ENCODE measurements at places on chromosomes 16 and 17. TPM values are rescaled to one million over a fixed set of nuclear protein-coding genes. Genes with fewer than 3 reads are reported as not detected.
A peak's percentile ranks its signal among the peaks of the same experiment; 100 is the strongest.

CMTM1 gene
- 4.3 TPM for total RNA-seq

ZNF319 gene
- total RNA-seq, result 24.7 TPM

ZACN gene
- not detected for total RNA-seq

MYH3 gene
- 6.2 TPM for total RNA-seq

SRR gene
- 6.3 TPM for total RNA-seq

CSH2 gene
- total RNA-seq, result not detected

PRAC2 gene
- total RNA-seq, result not detected

KRT27 gene
- total RNA-seq, result 2.0 TPM

GDPD1 gene
- total RNA-seq, result 3.6 TPM

DNA sequence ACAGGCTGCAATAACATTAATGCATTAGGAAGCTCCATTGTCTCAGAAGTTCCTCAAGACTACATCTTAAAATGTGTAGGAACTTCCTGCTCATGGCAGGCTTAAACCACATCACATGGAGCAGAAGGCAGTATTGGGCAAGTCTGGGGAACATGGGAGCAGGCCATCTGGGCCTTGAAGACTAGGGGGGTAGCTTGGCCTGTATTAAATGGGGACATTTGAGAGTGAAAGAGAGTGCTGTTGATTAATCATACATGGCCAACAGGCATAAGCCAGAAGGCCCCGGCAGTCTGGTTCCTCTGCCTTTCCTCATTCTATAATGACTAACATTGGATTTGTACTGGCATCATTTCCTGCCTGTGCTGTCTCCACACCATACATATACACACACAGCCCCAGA is 25.2 kb upstream of the SLC5A11 start:
- no peak for DNase-seq

DNA sequence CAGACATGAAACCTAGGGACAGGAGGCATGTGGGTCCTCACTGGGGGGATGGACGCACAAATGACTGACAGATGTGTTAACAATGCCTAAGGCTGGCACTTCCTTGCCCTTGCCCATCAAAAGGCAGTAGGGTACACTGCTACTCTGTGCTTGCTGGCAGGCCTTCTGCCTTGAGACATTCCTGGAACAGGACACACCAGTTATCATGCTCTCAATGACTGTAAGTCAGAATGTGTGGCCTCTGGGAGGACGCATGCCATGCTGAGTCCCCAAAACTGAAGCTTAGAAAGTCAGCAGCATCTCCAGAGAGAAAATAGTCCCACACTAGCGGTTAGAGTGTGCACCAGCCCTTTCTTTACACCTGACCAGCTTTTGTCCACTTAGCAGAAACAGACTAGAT is 16.1 kb upstream of the SREBF1 start:
- no peak for DNase-seq

DNA sequence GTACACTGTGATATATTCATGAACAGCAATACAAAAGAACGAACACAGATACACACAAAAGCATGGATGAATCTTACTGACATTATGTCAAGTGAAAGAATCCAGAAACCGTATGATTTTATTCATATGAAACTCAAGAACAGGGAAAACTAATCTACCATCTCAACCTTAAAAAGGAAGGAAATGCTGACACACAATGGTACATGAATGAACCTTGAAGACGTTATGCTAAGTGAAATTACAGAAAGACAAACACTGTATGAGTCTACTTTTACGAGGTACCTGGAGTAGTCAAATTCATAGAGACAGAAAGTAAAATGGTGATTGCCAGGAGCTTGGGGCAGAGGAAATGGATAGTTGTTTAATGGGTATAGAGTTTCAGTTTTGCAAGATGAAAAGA is 8.7 kb upstream of the PRKCB start:
- no peak for DNase-seq

DNA sequence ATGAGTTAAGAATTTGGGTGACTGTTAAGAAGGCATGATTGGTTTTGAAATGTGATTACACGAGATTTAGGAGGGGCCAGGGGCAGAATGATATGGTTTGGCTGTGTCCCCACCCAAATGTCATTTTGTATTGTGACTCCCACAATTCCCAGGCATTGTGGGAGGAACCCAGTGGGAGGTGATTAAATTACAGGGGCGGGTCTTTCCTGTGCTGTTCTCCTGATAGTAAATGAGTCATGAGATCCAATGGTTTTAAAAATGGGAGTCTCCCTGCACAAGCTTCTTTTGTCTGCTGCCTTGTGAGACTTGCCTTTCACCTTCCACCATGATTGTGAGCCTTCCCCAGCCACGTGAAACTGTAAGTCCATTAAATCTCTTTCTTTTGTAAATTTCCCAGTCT is 34.6 kb downstream of the TMEM100 start:
- no peak for DNase-seq

DNA sequence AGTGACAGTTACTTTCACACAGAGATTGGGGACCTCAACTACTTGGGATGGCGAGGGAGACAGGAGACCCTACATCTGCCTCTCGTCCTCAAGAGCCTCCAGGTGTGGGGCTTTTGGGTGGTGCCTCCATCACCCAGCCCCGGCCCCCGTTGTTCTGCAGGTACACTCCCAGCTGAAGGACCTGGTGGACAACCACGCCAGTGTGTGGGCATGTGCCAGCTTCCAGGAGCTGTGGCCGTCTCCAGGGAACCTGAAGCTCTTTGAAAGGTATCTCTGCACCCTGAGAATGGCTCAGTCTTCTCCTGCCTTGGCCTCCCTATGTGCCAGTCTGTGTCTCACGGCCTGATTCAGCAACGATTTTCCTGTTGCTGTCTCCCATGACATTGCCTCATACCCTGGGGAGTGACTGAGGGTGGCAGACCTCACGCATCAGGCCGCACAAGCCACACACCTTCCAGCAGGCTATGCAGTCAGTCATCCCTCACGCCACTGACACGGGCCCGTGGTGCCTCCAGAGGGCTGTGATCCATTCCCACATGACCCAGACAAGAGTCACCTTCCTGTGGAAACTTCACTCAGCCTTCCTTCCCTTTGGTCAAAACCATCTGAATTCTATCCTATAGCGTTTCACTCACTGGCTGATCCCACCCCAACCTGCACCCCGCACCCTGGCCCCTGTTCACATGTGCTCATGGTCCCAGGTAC is 3.7 kb downstream of the CCNF start:
- no peak for DNase-seq

DNA sequence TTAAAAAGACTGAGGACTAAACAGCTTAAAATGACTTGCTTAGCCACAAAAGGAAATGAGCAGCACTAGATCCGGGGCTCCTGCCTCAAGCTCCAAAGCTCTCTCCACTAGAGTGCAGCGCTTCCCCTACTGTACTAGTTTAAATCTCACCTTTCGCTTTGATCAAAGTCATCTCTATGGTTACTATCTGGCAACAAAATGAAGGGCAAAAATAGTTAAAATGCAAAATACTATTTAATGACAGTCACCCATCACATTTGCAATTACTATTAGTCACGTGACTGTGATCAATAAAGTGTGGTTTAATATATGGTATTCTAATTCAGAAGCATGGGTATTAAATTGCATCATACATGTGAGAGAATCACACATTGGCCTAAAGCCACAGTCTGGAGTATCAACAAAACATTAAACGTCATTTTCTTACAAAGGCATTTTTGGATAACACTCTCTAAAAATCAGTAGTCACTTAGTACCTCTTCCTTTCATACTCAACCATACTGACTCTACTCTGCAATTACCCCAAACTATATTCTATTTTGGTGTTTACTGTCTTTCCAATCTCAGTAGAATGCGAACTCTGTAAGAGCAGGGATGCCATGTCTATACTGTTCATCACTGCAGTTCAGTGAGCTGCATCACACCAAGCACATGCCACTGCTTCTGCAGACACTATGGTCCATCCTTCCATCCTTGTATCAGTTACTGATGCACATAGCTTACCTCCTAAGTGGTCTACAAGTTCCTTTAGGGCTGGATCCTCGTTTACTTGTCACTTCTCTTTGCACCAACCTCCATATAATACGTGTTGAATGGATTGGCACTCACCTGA is 6.2 kb downstream of the PSMD12 start:
- no peak for DNase-seq

DNA sequence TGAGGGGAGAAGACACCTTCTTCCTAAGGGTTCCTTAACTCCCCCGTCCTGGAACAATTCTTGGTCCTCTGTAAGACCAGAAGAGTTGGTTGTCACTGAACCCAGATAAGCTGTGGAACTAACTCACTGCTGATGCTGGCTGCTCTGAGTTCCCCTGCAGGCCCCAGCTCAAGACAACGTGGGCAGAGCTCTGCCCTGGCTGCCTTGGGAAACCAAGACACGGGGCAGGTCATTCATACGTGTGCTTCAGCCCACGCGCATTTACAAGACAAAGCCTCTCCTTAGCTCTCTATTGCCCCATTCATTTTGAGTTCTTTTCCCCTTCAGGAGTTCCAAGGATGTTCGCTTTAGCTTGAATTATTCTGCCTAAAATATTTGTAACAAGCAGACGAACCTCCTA is 3.4 kb upstream of the NAT9 start:
- DNase-seq, result no peak

- peak; percentile 65 for DNase-seq
Observed at GRCh38 chr16:10514369-10515055, 65.9 kb downstream of the EMP2 start.

DNA sequence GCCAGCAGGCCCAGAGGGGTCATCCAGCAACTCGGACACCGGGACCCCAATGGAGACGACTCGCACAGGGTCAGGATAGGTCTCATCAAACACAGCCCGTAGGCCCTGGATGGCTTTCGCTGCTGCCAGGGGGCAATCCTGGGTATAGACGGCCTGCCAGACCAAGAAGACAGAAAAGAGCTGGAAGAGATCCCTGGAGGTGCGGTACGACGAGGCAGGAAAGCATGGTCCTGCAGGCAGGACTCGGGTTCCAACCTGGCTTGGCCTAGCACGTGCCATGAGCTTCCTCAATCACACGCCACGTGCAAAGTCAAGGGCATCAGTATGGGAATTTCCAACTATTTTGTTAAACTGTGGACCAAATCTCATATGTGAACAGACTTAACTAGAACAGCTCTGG is 6.3 kb upstream of the EXOSC6 start:
- DNase-seq, result no peak

DNA sequence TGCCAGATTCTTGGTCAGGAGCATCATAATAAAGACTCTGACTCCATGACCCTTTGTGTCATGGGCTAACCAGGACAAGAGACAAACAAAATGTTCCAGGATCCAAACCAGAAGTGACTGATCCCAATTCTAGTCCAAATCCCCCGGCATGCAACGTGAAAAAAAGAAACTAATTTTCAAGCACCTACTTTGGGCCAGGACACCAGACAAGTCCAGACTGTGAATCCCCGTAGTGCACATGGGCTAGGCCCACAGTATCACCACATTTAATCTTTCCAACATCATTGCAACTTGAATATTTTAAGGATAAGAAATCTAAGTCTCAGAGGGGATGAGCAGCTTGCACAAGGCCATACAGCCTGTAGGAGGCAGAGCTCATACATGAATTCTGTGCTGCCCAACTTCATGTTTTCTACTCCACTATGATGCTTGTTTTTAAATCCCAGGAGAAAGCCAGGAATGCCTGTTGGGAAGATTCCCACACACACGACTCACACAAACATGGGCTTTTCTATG is 365.7 kb downstream of the NPIPA8 start:
- no peak for DNase-seq

DNA sequence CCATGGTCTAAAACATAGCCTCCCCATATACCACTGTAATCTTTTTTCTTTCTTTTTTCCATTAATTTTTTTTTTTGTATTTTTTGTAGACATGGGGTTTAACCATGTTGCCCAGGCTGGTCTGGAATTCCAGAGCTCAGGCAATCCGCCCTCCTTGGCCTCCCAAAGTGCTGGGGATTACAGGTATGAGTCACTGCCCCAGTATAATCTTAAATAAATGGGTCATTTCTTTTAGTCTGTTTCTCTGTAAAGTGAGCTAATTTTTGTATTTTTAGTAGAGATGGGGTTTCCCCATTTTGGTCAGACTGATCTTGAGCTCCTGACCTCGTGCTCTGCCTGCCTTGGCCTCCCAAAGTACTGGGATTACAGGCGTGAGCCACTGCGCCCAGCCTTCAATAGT is 5.7 kb upstream of the NME1 start:
- no peak for DNase-seq

- DNase-seq, result no peak
Observed at GRCh38 chr16:46889942-46890300, 5.8 kb downstream of the GPT2 start.

DNA sequence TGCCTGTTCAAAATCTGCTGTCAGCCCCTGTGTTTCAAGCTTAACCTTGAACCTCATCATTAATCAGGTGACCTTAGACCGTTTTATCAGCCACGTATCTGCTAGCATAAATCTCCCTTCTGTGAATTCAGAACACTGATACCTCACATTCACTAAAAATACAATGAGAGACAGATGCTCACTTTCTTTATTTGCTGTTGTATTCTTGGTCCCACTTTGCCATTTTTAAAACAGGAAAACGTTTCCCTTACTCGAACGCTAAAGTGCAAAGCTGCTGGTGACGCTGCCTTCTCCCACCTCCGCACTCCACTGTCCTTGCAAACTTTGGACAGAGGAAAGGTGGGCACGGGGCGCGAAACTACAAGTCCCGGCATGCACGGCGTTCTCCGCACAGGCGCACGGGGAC is 220 bp upstream of the ARHGAP44 start:
- DNase-seq, result peak; percentile 54
